ENCODE measurements at places on chromosomes 1 and 21. TPM values are rescaled to one million over a fixed set of nuclear protein-coding genes. Genes with fewer than 3 reads are reported as not detected.

- H3K27me3 ChIP-seq = no peaks in the 10 kb centered on the region
- no peaks in the 10 kb centered on the region for H3K36me3 ChIP-seq
- no peaks in the 10 kb centered on the region for H3K4me1 ChIP-seq
- DNase-seq = no peak
- H3K27ac ChIP-seq = no peak overlapping the region
- no peak overlapping the region for H3K4me3 ChIP-seq
These were observed 2.7 kb downstream of the OR6F1 start for GRCh38 chr1:247713753-247714152.

DNA sequence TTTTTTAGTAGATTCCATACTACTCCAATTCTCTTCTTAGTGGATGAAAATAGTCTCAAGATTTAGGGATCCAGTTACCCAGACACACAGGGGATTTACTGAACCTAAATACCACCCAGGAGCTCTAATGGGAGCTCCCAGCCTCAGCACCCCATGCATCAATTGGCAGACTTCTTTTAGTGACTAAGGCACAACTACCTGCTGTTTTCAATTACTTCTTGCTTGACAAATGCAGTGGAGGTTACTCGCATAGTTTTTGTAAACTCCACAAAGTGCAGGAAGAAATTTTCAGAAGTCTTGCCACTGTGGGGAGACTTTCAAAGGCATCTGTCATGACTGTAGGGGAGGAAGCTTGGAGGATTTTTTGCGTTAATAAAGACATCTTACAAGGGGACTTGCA, 35.5 kb upstream of the MAP10 start:
- no peaks in the 10 kb centered on the region for H3K27me3 ChIP-seq
- H3K27ac ChIP-seq = no peak overlapping the region
- H3K4me3 ChIP-seq = no peak overlapping the region
- H3K4me1 ChIP-seq = peaks cover 9% of the 10 kb centered on the region
- no peak for DNase-seq
- H3K36me3 ChIP-seq = no peaks in the 10 kb centered on the region

SLC45A3 gene
- 3.4 TPM for polyA plus RNA-seq

GRCh38 chr1:222926566-222926965, 111.7 kb downstream of the DISP1 start:
- no peaks in the 10 kb centered on the region for H3K27me3 ChIP-seq
- no peak for DNase-seq
- no peaks in the 10 kb centered on the region for H3K36me3 ChIP-seq

GRCh38 chr1:22738069-22738435, 27.4 kb downstream of the EPHB2 start:
- no peak overlapping the region for H3K4me3 ChIP-seq
- H3K36me3 ChIP-seq = no peaks in the 10 kb centered on the region
- H3K4me1 ChIP-seq = peaks cover 2% of the 10 kb centered on the region
- H3K27me3 ChIP-seq = no peaks in the 10 kb centered on the region

PDPN gene
- polyA plus RNA-seq = 32.0 TPM

SIPA1L2 gene
- polyA plus RNA-seq = 12.3 TPM

DNA sequence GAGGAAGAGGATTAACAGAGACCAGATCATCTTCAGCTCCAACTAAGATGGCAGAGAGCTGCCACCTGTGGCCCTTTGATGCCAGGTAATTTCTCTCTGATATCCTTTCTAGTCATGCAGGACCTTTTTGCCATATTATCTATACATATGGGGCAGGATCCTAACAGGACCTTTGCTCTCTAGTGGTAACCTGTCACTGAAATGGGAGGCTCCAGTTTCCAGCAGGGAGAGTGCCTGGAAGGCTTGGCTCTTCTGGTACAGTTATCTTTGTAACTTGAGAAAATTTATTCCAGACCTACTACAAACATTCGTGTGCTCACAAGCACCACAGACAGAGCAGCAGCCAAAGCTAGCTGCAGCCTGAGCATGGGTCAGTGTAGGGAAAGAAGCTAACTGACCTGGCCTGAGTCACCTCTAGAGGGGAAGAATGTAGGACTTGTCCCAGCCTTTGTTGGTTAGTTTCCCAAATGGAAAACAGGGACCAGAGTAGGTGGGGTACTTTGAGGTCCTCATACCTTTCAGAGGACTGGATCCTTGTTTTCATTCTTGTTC, 86.5 kb upstream of the MACF1 start:
- DNase-seq = no peak
- no peak overlapping the region for H3K4me3 ChIP-seq
- H3K36me3 ChIP-seq = no peaks in the 10 kb centered on the region
- H3K4me1 ChIP-seq = peaks cover 9% of the 10 kb centered on the region
- no peak overlapping the region for H3K27ac ChIP-seq

- no peaks in the 10 kb centered on the region for H3K27me3 ChIP-seq
- no peak overlapping the region for H3K27ac ChIP-seq
- no peak overlapping the region for H3K4me3 ChIP-seq
- DNase-seq = no peak
- no peaks in the 10 kb centered on the region for H3K4me1 ChIP-seq
- H3K36me3 ChIP-seq = no peaks in the 10 kb centered on the region
These were observed 579.6 kb upstream of the NR5A2 start for GRCh38 chr1:199447906-199448305.

LEFTY2 gene
- 37.2 TPM for polyA plus RNA-seq
